Motor neuron (in vitro differentiated cells): ENCODE measurements at places on chromosomes 2 and 18.

DNA sequence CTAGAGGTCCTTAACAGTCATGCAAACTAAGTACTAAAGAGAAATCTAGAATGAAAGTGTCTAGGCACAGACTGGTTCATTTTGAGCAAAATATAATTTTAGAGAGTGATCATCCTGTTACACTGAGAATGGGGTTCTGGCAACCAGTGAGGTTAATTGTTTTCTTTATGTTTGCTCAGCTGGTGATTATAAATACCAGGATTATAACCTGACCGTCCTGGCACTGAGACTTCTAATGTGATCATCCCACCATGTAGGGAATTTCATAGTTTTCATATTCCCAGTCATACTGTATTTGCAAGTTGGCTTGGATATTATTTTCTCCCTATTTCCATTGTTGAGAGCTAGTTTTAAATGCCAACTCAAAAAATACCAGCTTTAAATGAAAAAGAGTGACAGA, 852.5 kb upstream of the LRATD1 start:
- ATAC-seq: no peak

DNA sequence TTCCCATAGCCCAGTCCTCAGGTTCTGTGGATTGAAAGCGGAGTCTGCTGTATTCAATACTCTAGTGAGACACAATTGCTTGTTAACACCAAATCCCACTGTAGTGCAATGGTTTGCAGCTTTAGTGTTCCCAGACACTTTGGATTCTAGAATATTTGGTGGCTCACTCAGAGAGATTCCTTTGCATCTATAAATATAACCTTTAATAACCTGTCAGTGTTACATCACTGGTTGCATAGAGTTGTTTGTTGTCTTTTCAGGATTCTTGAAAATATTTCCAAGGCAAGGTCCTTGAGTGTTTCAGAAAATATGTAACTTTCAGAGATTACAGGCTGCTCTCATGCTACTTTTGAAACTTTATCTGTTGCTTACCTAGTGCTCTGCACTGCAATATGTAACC, 157.5 kb downstream of the ZEB2 start:
- no peak for ATAC-seq

DNA sequence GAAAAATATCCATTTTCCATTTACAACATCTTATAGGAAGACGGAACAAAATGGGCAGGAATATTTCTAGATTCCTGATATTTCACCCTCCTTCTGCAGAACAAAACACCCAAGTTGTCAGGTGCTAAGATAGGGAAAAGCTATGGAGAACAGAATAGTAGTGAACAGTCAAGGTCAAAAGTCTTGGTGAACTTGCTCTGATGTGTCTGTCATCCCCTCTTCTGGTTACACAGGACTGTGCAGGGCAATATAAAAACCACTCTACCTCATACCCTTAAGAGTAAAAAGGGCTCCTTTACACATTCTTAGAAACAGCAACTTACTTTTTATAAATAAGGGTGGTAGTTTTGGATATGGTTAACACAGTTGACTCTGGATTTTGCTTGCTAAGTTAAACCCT, 4.4 kb downstream of the MYL1 start:
- no peak for ATAC-seq

DNA sequence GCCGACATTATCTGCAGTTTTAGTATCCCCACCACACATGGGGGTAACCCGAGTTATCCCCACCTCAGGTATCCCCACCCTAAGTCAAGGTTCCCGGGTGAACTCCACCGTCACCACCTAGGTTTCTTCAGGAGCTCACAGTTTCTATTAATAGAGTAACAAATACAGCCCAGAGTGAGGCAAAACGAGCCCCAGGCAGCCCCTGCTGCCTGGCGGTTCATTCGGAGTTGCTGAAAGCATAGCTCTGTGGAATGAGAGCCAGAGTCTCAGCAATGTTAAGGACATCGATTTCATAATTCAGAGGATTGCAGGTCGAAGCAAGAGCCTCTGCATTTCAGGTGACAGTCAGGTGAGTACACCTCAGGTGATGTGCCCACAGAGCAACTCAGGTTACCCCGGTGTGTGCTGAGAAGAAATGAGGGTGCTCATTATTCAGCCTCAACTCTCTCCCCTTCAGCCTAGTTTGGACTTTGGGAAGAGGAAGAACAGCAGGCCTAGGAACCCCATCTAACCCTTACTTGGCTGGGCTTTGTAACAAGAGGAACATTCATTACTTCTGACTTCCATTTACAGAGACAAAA, 10.7 kb downstream of the SATB2 start:
- no peak for ATAC-seq
